ENCODE measurements at places on chromosomes 2 and 18.

DNA sequence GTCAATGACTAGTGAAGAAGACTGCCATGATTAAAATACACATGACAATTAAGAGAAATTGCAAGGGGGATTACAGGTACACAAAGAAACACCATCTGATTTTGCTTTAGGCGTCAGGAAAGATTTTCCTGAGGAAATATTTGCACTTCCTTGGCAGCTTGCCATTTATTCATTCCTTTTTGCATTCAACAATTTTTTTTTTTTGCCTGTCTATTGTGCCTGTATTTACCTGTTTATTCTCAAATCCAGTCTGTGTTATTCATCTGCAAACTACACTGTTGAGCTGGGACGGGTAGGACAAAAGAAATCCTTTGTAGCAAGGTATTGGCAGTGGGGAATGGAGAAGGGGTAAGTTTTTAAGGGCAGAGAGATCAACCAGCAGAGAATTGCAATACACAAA lies 31.8 kb downstream of the SMAD2 start:
- no peak for DNase-seq

DNA sequence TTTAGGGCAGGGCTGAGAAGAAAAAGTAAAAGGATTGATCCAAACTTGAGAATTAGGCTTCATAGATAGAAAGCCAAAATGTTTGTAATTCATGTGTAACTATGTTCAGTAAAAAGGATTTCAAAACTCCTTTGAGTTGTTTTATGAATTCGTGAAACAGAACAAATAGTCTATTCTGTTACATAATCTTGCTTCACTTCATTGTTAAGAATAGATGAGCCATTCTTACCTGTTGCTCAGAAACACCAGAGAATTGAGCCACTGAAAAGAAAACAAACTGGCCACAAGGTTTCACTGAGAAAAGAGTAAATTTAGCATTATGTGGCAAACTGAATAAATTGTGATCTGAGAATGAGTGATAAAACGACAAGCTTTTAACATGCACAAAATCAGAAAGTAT lies 4.5 kb upstream of the ITPRID2 start:
- no peak for DNase-seq

DNA sequence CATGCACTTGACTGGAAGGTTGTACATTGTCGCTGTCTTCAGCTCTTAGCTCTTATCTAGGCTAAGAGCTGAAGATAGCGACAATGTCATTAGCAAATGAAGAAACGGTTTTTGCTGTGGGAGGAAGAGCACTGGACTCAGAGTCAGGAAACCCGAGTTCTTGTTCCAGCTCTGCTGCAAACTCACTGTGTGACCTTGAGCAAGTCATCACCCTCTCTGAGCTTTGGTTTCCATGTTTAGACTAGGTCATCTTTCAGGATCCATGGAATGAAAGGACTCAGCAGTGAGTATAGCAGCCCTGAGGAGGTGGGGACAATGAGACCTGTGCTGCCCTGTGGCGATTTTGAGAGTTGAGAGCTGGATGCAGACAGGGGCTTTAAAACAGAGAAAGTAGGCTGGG lies 85.3 kb downstream of the ASAP2 start:
- DNase-seq = no peak

DNA sequence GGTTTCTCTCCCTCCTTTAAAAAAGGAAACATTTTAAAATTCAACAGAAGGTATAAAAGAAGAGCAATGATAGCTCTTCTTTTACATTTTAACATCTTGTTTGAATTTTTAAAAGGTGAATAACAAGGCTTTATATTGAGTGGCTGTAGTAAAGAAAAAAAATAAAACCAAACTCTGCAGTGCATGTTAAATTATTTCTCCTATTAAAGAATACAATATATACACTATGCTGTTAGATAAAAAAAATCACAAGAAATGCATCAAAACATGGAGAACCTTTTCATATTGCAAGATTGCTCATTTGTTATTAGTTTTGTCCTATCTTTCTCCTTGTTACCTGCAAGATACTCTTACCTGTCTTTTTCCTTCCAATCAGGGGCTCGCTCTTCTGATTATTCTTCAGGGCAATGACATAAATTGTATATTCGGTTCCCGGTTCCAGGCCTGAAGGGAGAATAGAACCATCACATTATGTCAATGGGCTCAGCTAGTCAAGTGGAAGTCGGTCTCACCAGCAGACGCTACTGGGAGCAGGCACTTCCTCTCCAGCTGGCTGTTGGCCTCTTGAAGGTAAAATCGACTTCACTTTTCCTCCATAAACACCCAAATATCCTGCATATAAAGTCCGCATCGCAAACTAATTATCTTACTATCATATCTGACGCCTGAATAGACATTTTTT lies 61.2 kb downstream of the ATIC start:
- DNase-seq = no peak

DNA sequence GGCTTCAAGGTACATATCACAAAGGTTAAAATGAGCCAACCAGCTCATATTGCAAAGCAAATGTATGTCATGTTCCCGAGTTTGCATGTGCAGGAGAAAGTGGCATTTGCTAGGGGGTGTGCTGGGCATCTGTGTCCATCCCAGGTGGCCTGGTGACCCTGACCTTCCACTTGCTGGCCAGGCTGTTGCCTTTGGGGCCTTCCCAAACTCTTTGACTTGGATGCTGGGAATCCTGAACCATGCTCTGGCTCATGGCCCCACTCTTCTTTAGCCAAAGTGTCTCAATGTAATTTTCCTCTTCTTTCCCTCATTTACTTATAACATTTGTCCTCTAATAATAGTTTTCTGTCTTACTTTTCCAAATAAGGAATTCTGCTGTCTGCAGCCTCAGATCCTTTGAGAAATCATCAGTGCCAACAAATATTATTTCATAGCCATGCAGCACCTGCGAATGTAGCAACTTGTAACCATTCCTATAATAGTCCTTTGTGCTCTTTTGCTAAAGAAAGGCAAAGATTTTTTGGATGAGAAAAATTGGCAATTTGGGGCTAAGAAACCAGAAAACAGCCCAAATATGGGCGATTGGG lies 64.2 kb downstream of the MTCL1 start:
- no peak for DNase-seq

- no peak for DNase-seq
Measured at GRCh38 chr18:28760299-28760698, 583.4 kb upstream of the CDH2 start.

GRCh38 chr18:7840411-7840810 lies 273.3 kb downstream of the PTPRM start:
- no peak for DNase-seq

DNA sequence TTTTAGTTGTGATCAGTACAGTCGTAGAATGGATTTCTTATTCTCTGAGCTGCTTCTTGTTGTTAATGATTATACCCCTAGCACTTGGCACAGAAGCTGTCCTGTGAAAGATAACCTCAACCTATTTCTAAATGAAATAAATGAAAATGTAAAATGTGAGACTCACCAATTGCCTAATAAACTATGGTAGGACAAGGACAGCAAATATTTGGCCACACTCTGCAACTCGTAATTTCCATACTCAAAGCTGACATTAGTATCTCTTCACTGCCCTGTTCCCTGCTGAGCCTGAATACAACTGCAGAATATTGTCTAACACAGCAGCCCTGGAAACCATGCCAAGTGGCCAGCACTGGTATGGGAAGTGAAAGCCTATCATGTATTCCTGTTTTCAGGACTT lies 34.5 kb downstream of the TMEM182 start:
- no peak for DNase-seq

GRCh38 chr2:154307007-154307406 lies 391.5 kb upstream of the KCNJ3 start:
- DNase-seq = no peak

DNA sequence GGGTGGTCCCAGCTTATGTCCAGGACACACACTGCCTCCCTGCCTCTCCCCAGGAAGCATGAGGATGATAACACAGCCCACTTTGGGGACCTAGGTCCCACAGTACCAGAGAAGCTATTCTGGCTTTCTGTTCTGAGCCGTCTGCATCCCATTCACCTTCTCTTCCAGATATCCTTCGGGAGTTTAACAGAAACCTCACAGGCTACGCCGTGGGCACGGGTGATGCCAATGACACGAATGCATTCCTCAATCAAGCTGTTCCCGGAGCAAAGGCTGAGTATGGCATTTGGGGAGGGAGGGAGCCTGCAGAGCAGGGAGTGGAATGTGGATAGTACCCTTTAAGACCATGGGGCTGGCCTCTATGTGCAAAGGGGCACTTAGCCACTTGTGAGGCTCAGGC lies 102.6 kb downstream of the PLB1 start:
- DNase-seq = no peak

- DNase-seq = no peak
Measured at GRCh38 chr2:9778012-9778411, 65.3 kb upstream of the TAF1B start.

DNA sequence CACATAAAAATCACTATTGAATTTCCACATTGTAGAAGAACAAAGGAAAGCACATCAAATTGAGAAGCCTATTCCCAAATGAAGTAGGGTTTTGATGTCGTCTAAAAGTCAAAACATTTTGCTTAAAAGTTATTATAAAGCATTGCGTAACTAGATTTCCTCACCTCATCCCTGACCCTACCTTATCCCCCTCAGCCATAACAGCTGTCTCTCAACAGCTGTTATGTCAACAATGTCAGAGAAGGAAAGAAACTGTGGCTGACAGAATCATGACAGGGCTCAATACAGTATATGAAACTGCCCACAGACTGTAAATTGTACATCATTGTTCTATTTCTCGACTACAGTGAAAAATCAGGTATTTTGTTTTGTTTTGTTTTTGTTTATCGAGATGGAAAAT lies 63.0 kb upstream of the ACVR1C start:
- DNase-seq = no peak

GRCh38 chr18:50158866-50159653 lies 35.9 kb downstream of the MYO5B start:
- DNase-seq = no peak

DNA sequence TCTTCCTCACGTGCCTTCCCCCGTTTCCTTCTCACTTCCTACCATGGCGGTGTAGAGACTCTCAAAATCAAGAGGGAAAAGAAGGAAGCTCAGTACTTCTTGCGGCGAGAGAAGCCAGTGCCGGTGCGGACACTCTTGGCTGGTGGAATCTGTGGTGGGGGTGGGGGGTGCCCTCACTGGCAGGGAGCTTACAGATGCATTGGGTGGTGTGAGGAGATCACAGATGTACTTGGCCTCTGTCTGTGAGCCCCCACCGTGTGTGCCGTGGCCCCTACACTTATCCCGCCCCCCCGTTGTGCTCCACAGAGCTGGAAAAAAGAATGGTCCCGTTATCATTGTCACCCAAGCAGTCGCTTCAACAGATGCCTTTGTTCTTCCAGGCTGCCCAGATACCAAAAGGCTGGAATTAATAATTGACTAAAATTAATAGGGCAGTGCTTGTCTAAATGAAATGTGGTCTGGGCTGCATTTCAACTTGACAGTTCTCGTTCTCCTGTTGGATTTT lies 79.8 kb downstream of the VAPA start:
- no peak for DNase-seq

DNA sequence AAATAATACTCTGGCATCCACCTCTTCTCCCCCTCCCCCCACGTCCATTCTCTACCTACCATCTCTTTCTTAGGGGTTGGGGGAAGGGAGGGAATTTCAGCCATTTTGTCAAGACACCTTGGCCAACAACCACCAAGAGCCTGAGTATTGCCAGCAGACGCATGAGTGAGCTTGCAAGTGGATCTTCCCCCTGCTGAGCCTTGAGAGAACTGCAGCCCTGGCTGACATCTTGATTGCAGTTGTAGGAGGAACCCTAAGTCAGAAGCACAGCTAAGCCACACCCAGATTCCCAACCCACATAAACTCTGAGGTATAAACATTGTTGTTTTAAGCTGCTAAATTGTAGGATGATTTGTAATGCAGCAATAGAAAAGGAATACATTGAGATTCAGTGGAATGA lies 165.6 kb downstream of the TMEFF2 start:
- DNase-seq = peak; percentile 59

DNA sequence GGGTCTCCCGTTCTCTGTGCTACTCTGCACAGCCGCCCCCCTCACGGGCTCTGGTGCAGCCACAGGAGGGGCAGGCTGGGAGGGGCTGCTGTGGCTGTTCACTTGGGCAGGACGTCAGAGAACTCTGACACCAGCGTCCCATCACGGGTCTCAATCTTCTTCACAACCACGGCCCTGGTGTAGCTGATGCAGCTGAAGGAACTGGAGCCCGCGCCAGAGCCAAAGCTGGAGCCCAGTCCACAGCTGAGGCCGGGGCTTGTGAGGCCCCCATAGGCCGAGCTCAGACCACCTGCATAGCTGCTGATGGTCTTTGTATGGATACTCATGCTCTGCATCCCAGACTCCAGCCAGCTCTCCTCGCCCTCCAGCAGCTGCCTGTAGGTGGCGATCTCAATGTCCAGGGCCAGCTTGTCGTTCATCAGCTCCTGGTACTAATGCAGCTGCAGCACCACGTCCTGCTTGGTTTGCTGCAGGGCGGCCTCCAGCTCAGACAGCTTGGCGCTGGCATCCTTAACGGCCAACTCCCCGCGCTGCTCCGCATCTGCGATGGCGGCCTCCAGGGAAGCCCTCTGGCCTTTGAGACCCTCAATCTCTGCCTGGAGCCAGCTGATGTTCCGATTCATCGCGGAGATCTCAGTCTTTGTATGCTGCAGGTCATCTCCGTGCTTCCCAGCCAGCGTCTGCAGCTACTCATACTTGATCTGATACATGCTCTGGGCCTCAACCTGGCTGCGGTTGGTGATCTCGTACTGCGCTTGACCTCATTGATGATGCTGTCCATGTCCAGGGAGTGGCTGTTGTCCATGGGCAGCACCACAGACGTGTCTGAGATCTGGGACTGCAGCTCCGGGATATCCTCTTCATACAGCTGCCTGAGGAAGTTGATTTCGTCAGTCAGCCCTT lies 7.4 kb upstream of the DUSP19 start:
- peak; percentile 56 for DNase-seq

DNA sequence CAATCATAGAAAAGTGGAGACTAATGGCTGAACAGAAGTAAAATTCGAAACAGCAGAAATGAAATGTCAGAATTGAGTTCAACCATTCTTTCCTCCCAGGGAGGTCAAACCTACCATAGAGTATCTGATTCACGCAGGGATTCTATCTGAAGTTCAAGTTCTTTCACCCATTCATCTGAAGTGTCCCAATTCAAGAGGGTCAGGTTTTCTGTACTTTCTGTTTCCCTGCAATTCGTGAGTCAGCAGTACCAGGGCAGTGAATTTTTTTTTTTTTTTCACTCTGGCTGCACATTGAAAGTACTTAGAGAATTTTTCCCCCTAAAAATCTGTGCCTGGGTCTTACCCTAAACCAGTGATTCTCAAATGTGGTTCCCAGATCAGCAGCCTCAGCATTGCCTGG lies 40.9 kb upstream of the CCDC88A start:
- DNase-seq = peak; percentile 71

- DNase-seq = peak; percentile 87
Measured at GRCh38 chr2:101883860-101884259, 107.9 kb upstream of the IL1R2 start.
